ENCODE measurements at places on chromosomes 6 and 20.

- DNase-seq, result no peak
Measured at GRCh38 chr6:39263303-39264037, 34.2 kb upstream of the KCNK5 start.

DNA sequence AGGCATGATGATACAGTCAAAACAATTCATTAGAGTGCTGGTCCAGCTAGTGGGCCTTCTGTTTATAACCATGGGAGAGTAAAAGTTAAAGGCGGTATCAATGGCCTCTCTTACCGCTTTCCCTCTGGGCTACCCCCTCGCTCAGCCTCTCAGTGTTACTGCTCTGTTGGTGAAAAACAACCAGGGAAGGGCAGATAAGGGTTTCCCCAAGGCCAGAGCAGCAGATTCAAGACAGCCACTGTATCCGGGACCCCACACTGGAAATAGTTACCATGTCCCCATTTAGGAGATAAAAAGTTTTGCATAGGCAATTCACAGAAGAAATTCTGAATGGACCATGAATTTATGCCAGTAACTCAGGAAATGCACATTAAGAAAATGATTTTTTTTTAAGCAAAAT lies 13.4 kb downstream of the SCGN start:
- DNase-seq, result no peak

DNA sequence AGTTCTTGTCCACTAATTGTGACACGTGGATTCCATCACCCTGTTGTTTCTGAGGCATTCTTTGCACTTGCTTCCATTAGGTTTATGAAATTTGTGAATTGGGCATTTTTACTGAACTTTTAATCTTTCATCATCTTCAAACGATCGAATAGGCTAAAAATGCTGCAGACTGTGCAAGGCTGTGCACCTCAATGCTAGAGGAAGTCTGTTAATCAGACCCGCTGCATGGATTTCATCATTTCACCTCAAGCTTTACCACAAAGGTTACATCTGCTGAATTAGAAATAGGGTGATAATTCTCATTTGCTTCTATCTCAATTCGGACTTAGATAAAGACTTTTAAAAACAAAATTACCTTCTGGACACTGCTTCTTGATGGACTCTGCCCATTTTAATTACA lies 27.8 kb upstream of the F13A1 start:
- DNase-seq, result no peak

GRCh38 chr20:37243076-37243936 lies 18.3 kb downstream of the GHRH start:
- no peak for DNase-seq

GRCh38 chr6:100479179-100480035 lies 14.7 kb upstream of the SIM1 start:
- DNase-seq, result no peak

GRCh38 chr6:4125933-4126864 lies 9.2 kb downstream of the ECI2 start:
- no peak for DNase-seq

GRCh38 chr20:10735195-10735949 lies 61.6 kb upstream of the JAG1 start:
- no peak for DNase-seq

DNA sequence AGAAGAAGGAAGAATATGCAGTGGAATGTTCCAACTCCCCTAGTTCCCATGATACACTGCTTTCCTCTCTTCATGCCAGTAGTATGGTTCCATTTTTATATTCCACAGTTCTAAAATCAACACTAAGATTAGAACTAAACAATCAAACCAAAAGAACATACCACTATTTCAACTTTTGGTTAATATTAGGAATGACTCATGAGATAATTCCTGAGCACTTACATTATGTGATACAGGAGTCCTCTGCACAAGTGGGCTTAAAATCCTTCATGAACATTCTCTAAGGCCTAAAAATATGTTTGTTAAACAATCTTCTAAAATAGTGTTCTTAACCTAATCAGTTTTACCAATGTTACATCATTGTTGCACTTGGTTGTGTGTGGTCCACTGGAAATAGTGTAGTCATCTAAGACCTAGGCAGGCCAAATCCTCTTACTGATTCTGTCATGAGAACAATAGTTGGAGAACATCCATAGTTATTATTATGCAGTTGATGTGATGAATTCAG lies 30.3 kb upstream of the RCAN2 start:
- DNase-seq, result no peak

DNA sequence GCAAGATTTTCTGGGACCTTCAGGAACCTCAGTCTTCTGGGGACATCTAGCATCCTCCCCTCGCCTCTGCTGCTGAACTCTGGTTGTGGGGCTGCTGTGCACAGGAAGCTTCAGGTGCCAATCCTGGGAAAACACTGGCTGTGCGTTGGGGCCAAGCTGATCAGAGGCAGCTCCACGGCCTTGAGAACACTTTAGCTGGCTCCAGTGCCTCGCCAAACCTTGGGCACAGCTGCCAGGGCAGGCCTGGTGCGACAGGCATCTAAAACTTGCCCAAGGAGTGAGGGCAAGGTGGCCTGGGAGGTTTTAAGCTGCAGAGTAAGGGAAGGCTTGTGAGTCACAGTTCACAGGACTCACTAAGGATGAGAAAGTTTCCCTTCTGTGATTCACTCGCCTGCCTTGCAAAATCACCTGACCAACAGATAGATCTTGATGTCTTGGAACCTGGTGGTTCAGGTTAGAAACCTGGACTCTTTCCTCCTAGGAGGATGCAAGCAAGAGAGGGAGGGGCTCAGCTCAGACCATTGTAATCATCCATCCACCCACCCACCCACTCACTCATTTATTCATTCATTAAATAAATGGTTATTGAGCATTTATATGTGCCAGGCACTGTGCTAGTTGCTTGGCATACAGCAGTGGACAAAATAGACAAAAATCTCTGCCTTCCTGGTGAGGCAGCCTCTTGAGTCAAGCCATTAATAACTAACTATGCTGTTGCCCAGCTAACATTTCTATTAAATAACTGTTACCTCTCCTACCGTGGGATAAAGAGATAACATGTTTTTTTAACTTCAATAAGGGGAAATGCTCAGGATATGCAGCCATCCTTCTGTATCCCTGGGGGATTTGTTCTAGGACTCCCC lies 2.5 kb upstream of the SPATS1 start:
- DNase-seq, result no peak

DNA sequence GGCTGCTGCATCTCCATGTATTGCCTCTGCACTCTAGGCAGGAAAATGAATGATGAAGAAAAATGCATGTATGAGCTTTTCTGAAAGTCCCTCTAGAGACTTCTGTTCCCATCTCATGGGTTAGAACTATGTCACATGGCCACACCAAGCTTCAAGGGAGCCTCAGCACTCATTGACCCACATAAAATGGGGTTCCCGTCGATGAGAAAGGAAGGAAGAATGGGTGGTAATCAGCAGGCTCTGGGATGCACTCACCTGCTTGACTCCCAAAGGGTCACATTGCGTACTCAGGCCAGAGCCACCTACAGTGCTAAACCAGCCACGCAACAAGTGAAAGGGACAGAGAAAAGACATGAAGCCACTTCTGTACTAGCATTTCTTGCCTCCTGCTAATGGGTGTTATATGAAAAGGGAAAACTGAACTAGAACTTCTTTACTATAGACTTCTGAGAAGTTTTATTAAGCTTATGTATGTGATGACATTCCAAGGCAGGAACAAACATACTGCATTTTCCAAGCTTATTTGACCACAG lies 95.8 kb upstream of the GCM1 start:
- DNase-seq, result no peak

Data from D721Med (cell line).